ENCODE measurements at places on chromosomes 3 and 15.

- DNase-seq, result peak; percentile 30
Measured at GRCh38 chr3:189652042-189652441, 20.9 kb downstream of the TP63 start.

GRCh38 chr3:142931222-142931621 lies 32.3 kb downstream of the PAQR9 start:
- no peak for DNase-seq

DNA sequence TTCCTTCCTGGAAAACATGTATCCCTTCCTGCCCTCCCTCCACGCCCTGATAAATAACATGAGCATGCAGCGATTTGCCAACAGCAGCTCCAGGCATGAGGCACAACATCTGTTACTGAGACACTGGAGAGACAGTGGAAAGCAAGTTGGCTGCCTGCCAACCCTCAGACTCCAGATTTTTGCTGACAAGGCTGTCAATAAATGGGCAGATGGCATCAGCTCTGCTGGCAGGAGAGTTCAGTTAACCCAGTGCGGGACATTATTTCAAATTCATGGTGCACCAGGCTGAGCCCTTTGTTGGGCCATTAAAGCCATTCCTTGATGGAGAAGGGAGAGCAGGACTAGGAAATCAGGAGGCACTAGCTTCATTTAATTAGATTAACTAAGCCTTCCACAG lies 293.3 kb downstream of the MEX3B start:
- DNase-seq, result no peak

GRCh38 chr3:65540666-65541065 lies 498.1 kb downstream of the MAGI1 start:
- no peak for DNase-seq

DNA sequence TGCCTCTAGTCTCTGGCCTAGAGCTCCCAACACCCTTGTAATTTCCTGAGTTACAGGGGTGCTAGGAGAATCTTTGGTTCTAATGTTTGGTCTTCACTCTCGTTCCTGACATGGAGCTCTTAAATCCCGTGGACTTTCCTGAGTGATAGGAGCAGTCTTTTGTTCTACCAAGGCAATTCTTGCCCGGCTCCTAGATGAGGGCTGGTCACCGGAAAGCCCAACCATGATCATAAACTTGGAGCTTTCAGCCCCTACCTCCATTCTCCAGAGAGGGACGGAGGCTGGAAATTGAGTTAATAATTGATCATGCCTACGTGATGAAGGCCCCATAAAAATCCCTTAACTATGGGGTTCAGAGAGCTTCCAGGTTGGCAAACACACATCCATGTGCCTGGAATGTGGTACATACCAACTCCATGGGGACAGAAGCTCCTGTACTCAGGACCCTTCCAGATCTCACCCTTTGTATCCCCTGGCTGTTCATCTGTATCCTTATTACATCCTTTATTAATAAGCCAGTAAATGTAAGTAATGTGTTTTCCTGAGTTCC lies 18.8 kb upstream of the GATM start:
- DNase-seq, result no peak

GRCh38 chr3:33256249-33256648 lies 21.0 kb upstream of the FBXL2 start:
- DNase-seq, result no peak

DNA sequence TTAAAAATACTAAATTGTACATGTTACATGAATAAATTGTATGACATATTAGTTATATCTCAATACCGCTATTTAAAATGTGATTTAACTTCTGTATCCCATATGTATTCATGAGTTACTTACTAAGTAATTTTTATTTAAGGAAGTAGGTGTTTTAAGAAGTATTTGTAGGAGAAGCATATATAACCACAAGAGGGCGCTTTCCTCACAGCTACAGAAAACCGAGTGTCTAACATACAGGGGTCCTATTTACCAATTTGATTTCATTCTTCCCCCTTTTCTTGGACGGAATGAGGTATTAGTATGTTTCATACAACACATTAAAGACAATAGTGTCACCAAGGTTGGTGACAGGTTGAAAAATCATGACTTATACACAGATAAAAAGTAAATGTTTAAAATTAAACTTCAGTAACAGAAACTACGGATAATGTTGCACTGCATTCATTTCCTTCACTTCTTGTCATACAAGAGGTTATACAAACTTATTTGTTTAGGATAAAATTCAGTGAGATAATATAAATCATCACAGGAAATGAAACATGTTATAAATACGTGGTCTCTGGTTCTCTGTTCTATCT lies 253.6 kb downstream of the MAGI1 start:
- DNase-seq, result no peak

- no peak for DNase-seq
Measured at GRCh38 chr3:134134240-134134639, 104.5 kb upstream of the SLCO2A1 start.

- DNase-seq, result no peak
Measured at GRCh38 chr3:185460719-185461350, 38.0 kb downstream of the TMEM41A start.

DNA sequence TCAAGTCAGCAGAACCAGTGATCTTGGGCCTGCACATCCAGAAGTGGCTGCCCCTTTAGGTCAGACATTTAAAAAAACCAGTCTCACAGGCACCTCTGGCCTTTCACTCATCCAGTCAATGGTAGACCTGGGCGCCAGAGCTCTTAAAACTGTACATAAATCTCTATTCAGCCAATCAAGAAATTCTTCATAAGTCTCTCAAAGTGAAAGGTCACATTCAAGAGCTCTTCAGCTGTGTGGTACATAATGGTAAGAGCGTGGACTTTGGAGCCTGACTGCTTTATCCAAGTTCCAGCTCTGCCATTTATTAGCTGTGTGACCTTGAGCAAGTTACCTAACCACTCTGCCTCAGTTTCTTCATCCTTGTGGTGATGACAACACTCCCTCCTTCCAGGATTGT lies 22.3 kb upstream of the MORF4L1 start:
- no peak for DNase-seq

GRCh38 chr3:138210528-138210927 lies 23.4 kb downstream of the ARMC8 start:
- DNase-seq, result no peak

Measured in activated T-cell treated with anti-CD3 and anti-CD28 coated beads, Interleukin-2, amount 50 U/mL, for 24 hours (primary cell).